ENCODE measurements at places on chromosomes 16 and 17.

DNA sequence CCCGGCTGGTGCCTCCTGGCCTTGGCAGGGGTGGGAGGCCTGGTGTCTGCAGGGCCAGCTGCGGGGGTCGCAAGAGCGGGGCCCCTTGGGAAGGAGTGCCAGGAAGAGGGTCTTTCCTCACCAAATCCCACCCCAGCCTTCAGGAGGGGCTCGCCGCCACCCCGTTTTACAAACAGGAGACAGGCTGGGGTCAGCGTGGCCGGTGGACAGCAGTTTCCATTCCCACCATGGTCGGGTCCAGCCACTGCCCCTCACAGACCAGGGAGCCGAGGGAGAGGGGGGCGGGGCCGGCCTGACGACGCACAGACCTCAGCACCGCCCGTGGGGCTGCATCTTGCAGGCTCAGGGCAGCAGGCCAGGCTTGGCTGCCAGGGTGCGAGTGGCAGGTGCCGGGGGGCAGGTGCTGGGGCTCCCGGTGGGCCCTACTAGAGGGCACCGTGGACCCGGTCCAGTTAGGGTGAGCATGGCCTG is 7.6 kb downstream of the CBFA2T3 start:
- DNase-seq, result no peak

DNA sequence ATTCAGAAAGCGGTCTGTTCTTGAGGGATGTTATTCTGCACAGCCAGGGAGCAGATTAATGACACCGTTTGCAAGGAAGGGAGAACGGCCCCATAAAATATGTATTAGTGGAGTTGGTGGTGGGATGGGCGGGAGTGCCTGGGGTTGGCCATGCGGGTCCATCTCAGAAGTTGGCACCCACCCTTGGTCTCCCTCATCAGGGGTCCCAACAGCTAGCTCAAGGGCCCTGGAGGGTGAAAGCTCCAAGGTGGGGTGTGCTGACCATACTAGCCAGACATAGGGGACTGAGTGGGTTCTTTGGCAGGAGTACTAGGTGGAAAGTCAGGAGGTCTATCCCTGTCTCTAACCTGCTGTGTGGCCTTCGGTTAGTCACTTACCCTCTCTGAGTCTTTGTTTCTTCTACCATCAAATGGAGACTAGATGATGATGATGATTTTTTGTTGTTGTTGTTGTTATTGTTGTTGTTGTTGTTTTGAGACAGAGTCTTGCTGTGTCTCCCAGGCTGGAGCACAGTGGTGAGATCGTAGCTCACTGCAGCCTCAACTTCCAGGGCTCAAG is 83.2 kb upstream of the BRD7 start:
- DNase-seq, result no peak

DNA sequence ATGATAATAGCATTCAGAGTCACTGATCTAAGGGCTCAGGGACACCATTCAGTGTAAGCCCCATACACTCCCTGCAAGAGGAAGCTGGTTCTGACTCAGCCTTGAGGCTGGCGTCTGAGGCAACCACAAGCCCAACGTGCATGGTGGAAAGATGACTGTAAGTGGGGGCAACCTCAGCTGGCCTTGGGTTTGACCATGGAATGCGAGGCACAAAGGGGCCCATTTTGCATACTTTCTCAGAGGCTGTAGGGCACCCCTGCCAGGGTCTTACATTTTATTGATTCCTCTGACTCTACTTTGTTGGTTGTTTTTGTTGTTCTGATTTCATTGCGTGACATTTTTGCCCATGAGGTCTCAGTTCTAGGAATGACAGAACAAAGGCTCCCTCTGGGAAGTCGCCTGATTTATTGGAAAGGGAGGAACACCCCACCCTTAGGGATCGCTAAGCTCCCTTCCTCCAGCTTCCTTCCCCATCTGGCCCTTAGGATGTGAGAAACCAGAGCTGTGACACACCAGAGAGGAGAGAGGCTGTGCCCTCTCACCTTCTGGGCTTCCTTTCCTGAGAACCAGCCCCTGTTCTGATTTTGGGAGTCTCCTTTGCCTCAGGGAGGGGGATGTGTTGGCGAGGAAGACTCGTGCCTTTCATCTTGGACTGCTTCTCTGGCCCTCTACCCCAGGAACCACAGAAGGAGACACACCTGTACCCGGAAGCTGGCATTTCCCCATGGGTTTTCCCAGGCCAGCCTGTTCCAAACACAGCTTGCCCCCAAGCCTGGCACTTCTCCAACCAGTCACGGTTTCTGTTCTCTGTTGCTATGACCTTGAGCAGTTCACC is 5.6 kb upstream of the CIITA start:
- peak; percentile 13 for DNase-seq

DNA sequence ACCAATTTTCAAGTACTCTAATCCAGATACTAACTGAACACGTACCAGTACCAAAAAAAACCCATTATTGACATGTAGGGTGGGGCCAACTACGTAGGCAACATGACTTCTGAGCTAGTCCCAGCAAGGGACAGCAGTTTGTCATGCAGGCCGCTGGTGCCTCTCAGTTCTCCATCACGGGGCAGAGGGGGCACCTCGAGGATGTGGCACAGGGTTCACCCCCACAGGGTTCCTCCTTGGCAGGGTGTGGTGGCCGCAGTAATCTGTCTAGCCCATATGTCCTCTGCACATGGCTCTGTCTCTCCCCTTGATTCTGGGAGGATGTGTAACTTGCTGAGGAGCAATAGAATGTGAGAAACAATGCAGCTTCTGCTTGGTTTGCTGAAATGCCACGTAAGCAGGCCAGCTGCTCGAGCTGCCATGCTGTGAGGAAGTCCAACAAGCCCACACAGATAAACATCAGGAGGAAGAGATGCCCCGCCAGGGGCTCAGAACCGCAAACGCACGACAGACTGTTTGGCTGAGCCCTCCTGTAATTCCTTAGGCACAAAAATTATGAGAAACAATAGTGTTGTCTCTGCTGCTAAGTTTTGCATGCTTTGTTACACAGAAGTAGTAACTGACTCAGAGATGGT is 62.4 kb downstream of the NT5M start:
- no peak for DNase-seq

DNA sequence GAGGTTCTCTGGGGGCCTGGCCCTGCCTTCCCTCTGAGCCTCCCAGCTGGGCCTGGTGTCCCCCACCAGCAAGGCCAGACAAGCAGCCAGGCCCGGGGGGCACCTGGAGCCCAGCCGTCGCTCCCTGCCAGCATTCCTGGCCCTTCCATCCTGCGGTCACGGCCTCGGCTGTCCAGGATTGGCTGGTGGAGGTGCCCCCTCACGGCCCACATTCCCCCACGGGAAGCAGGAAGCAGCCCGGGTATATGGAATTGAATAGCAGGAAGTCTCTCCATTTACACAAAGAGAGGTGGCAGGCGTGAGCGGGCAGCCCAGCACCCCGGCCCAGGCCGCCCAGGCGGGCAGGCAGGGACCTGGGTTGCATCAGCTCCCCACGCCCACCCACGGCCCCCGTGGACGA is 14.5 kb downstream of the TRAF7 start:
- no peak for DNase-seq

DNA sequence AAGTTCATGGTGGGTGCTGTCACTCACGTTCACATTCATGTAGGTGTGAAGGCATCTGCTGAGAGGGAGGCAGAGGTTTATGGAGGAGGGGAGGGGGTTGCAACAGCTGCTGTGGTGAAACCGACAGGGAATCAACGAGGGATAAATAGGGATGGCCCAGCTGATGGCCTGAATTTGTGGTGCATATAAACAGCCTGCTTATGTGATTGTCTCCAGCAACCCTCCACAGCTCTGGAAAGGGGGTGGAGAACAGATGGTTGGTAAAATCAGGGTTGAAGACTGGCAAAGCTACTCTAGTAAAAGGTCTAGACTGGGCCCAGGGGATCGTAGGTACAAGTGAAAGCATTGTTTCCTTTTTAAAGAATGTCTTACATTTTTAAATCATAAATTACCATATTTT is 53.7 kb downstream of the IQCK start:
- DNase-seq, result no peak

DNA sequence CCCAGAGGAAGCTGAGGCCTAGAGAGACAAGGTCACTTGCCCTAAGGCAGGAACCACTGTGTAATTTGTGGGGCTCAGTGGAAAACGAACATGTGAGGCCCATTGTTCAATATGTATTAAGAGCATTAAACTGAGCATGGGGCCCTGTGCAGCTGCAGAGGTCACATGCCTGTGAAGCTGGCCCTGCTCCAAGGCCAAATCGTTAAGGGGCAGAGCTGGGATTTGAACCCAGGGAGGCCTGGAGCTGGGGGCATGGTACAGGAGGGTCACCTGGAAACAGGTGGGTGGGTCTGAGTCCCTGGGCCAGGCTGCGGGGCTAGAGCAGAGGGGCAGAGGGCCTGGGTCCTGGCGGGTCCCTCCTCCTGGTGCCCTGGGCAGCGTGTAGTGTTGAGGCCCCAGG is 19.7 kb downstream of the C16orf74 start:
- no peak for DNase-seq

DNA sequence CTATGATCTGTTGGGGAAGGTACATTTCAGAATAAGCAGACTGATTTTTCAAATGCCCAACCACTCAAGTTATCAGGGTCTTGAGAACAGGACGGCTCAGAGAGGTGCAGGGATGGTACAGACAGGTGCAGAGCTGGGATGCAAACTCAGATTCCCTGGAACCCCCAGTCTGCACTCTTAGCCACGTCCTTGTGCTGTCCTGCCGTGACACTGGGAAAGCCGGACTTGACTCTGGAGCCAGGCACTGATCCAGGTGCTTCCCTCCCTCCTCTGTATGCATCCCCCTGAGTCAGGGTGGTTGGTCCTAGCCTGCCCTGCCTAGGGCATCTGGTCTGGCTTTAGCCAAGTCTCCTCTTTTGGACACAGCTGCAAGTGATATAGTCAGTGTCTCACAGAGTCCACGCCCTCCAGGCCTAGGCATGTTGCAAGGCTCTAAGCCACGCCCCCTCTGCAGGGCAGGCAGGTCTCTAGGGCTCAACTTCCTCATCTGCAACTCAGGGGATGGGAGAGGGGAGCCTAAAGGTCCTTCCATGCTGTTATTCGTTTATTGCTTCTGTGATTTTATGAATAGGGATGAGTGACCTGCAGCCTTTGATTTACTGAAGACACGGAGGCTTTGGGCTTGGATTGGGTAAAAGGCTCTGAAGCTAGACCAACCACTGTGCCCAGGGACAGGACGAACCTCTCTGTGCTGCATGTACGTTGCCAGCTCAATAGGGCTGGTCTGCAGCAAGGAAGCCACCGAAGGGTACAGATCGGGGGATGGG is 97.3 kb downstream of the SDK2 start:
- no peak for DNase-seq

- no peak for DNase-seq
Observed at GRCh38 chr16:50434872-50435478, 66.2 kb upstream of the BRD7 start.

DNA sequence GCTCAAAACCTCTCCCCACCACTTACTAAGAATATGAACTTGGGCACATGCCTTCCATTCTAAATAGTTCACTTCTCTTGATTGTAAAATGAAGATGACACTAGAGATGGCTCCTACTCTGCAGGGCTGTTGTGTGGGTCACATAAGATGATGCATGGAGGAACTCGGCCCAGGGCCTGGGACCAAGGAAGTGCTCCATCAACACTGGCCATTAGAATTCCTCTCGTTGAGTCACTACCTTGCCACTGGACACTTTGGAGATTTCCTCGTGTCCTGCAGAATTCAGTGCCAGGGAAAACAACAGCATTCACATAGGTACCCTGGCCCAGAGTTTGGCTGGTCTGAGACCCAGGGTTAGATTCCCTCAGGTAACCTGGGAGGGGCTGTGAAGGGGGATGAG is 18.6 kb downstream of the HNF1B start:
- DNase-seq, result no peak

- DNase-seq, result peak; percentile 13
Observed at GRCh38 chr17:35743626-35744328, 9.3 kb downstream of the GAS2L2 start.

DNA sequence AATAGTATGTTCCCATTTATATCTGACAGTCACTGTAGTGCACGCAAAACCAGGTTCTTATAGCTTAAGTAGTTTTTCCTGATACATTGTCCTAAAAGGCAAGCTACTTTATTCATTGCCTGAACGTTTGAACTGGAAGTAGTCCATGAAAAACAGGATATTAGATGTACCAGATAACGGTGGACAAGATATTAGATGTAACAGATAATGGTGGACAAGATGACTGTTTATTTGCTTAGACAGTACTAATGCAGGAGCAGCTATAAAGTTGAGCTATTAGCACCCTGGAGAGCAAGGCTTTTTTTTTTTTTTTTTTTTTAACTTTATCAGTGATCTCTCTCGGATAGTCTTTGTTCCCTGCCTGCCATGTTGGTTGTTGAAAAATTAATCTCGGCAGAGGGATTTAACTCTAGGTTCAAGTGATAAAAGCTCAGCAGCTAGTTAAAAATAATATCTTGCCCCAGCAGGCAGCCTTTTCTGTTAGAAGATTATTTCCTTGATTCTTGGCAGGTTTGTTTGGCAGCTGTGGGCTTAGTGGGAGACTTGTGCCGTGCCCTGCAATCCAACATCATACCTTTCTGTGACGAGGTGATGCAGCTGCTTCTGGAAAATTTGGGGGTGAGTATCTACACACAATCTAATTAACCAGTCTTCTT is 17.3 kb upstream of the TBKBP1 start:
- DNase-seq, result no peak

DNA sequence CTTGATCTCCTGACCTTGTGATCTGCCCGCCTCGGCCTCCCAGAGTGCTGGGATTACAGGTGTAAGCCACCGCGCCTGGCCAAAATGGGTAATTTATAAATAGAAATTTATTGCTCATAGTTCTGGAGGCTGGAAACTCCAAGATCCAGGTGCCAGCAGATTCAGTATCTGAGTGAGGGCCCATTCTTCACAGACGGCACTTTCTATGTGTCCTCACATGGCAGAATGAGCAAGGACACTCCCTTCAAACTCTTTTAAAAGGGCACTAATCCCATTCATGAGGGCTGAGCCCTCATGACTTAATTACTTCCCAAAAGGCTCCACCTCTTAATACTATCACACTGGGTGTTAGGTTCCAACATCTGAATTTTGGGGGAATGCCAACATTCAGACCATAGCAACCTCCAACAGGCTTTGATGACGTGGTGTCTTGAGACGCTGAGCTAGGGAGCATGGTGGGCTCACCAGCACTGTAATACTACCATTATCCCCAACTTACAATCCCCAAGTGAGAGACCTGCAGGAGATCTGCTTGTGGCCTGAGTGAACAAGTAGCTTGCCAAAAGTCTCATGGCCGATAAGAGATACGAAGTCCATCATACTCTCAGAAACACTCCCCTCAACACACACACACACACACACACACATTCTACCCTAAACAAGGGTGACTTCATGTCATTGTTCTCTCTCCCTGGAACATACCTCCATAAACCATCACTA is 8.5 kb downstream of the CMTM4 start:
- DNase-seq, result no peak

DNA sequence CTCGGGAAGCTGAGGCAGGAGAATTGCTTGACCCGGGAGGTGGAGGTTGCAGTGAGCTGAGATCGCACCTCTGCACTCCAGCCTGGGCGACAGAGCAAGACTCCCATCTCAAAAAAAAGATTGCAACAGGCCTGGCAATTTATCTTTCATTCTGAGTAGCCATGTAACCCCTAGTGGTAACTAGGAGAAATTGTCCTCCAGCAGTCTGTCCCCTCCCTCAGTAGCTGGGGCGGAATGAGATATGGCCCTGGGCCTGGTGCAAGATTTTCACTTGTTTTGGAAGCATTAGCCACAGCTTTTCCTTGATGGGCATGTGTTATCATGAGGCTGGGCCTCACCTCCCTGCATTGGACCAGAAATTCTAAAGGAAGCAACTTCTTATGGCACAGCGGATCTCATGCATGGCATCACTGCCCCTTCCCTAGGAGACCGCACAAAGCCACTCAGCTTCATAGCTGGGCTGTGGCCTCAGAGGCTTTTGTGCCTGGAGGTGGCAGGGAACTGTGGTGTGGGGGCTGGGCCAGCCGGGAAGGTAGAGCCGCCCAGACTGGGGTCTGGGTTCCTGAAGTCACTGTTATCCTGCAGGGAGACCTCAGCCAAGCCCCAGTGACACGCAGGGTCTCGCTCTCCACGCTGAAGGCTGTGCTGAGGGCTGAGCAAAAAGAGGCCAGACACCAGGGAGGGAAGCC is 13.4 kb downstream of the NATD1 start:
- no peak for DNase-seq

All from fibroblast of the conjunctiva (primary cell).